ENCODE measurements at places on chromosomes 11 and 22.

- no peak for DNase-seq
These were observed 409.6 kb downstream of the GUCY1A2 start for GRCh38 chr11:106608677-106609076.

GRCh38 chr11:76810151-76810853 lies 27.1 kb downstream of the TSKU start:
- DNase-seq: no peak

- DNase-seq: no peak
These were observed 39.6 kb downstream of the LIF start for GRCh38 chr22:30206944-30207343.

- no peak for DNase-seq
These were observed 6.1 kb downstream of the APOL3 start for GRCh38 chr22:36154423-36154945.

GRCh38 chr11:70762810-70763209 lies 364.5 kb downstream of the CTTN start:
- DNase-seq: no peak

GRCh38 chr11:101812546-101812945 lies 102.3 kb upstream of the CEP126 start:
- no peak for DNase-seq

GRCh38 chr11:3030289-3031070 lies 26.7 kb downstream of the CARS1 start:
- DNase-seq: no peak

DNA sequence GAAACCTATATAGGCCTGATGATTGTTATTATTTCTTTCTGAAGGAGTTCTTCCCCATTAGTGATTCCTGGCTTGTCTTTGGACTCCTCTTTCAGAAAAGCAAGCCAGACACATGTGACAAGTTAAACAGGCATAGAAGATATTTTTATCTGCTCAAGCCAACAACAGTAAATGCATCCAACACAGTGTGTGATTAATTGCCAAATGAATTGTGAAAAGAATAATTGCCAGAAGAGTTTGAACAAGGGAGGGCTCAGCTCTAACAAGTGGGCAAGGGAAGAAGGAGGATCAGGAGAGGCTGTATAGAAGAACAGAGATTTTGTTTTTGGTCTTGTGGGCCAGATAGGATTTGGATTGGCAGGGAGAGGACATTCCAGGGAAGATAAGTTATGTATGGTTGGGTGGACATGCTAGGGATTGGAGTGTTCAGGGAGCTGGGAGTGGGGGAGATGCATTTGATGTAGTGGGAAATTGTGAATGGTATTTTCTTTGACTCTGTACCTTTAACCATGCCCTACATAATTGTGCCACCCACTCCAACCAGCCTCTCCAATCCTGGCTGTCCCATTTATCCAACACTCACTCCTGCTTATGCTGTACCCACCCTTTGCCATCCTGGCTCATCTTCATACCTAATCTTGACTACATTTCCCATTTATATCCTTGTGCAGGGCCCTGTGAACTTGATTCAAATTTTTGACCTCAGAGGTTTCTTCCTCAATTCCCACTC lies 172.8 kb downstream of the RRAS2 start:
- no peak for DNase-seq

DNA sequence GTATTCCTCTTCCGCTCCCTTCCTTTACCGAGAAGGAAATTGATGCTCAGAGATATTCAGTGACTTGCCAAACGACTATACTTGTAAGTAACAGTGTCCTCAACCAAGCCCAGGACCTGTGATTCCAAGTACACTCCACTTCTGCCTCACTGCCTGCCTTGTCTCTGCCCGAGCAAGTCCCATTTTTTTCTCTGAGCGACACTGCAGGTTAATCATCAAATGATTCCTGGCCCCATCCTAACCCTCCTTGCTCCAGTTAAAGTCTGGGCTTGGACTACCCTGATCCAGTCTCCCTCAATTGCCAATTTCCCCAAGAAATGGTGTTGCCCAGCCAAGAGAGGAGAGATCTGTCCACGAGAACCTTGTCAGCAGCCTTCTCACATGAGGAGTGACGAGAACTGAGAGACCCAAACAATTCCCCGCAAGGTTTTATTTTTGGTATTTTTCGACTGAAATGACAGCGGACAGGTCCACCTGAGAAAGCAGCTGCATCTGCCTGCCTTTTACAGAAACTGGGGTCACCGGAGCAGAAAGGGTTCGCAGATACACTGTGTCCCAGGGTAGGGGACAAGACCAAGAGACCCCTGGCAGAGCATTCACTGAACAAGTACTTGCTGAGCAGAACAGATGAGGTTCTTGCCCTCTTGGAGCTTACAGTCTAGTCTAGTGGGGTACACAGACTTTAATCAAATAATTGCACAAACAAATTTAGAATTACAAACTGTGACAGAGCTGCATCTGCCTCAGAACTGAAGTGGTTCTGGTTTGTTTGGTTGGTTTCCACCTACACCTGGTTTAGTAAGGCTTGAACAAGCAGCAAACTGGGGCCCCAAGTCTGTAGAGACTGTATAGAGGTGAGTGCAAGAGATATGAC lies 11.4 kb downstream of the POU2AF1 start:
- no peak for DNase-seq

DNA sequence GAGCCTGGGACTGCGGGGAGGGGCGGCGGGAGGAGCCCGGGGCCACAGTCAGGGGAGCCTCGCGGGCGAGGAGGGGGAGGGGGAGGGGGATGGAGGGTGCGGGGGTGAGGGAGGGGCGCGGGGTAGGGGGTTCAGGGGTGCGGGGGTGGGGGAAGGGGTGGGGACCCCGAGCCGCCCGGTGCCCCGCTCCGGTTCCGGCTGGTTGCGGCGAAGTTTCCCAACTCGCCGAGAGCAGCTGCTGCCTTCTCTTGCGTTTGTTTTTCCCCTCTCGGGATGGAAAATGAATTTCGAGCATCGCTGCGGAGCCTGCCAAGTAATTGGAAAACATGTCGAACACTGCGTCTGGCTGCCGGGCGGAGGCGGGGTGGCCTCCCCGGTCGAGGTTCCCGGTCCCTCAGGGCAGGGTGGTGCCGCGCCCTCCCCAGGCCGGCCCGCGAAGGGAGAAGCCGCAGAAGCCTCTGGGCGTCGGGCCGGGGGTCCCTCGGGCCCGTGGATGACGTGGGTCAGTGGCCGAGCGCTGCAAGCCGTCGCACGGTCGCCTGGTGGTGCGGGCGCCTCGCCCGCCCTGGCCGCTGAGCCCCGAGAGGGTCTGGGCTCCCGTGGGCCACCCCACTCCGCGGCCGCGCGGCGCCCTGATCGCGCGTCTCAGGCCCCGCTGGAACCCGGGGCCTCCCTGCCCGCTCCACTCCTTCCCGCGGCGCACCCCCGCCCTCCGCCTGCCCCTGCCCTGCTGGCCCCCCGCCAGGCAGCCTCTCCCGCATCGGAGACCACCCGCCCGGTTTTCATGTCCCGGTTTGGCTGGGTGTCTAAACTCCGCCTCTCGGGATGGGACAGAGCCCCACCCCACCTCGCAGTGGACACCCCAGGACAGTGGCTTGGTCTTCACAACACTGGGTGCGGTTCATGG lies 12.1 kb downstream of the SPATA19 start:
- DNase-seq: no peak

- DNase-seq: no peak
These were observed 76.1 kb downstream of the BBOX1 start for GRCh38 chr11:27116684-27117083.

- DNase-seq: no peak
These were observed 24.5 kb upstream of the BLID start for GRCh38 chr11:122140500-122140899.

Data from brain pericyte (primary cell).